PC-3 (cell line): ENCODE measurements at places on chromosomes 13 and 19. TPM values are rescaled to one million over a fixed set of nuclear protein-coding genes. Genes with fewer than 3 reads are reported as not detected.

Gene CLDN10
- total RNA-seq, result not detected in 2 replicates

Gene SPRYD7
- total RNA-seq, result 6.3 and 6.8 TPM in 2 replicates

Gene SRRM5
- total RNA-seq, result 0.11 and 0.12 TPM in 2 replicates

Gene ZNF525
- 13.1 and 25.6 TPM in 2 replicates for total RNA-seq

Gene FAM216B
- total RNA-seq, result not detected in 2 replicates

Gene PPP1R13L
- 28.6 and 36.4 TPM in 2 replicates for total RNA-seq
